Cardiac muscle cell (in vitro differentiated cells and primary cell): ENCODE measurements at places on chromosomes 11 and 22.

DNA sequence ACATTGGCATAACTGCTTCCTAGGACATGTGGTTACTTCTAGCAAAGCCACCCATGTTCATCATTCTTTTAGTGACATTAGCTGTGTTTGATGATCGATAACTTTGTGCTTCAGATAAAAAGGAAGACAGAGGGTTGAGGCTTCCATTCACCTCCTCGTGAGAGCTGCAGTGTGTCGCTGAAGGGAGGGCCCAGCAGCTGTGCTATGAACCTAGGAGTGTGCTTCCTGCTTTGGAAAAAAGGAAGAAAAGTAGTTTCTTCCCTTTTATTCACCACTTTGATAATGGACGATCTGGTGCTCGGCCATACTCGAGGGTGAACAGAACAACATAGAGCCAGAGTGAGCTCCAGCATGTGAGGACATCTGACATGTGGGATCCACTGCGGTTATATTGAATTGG, 6.1 kb upstream of the RFPL2 start:
- no peaks in the 10 kb centered on the region for H3K36me3 ChIP-seq
- no peaks in the 10 kb centered on the region for H3K4me1 ChIP-seq
- DNase-seq, result no peak
- no peak overlapping the region for H3K4me3 ChIP-seq

DNA sequence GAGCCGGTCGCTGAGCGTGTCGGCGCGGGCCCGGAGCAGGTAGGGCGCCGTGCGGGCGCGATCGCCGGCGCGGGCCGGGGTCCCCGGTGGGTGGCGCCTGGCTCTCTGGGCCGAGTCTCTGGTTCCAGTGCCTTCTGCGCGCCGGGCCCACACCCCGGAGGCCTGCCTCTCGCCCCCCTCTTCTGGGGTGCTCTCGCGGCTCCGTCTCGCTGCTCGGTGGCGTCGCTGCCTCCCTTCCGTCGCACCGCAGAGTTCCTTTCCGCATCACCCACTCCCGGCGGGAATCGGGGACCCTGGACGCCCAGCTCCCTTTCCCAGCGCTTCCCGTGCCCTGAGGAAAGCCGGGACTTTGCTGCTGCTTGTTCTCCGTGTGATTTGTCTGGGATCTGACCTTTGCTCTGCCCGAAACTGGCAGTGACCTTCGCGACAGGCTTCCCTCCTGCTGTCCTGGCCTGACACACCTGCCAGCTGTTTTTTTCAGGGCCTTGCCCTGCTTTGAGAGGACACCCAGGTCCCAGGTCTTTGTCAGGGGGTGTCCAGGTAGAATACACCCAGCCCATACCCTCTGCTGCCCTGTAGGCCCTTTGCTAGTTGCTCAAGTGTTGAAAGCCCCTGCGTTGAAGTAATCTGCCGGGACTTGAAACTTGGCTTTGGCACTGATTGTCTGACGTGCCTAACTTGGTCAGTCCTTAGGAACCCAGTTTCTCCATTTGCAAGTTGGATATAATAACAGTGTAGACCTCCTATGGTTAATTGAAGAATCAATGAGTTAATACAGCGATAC, 711 bp downstream of the FDX1 start:
- DNase-seq, result peak; percentile 33
- H3K27me3 ChIP-seq, result no peaks in the 10 kb centered on the region
- peak overlapping the region; percentile 70 for H3K4me3 ChIP-seq
- H3K27ac ChIP-seq, result peak overlapping the region; percentile 94

GRCh38 chr11:40118026-40118425, 1341.4 kb downstream of the LRRC4C start:
- H3K36me3 ChIP-seq, result no peaks in the 10 kb centered on the region
- peaks cover 2% of the 10 kb centered on the region for H3K4me1 ChIP-seq
- no peak for DNase-seq
- H3K27me3 ChIP-seq, result no peaks in the 10 kb centered on the region
- no peak overlapping the region for H3K27ac ChIP-seq
- H3K4me3 ChIP-seq, result no peak overlapping the region

- DNase-seq, result no peak
- no peak overlapping the region for H3K4me3 ChIP-seq
- H3K4me1 ChIP-seq, result peaks cover 4% of the 10 kb centered on the region
- H3K36me3 ChIP-seq, result no peaks in the 10 kb centered on the region
- H3K27me3 ChIP-seq, result no peaks in the 10 kb centered on the region
Observed at GRCh38 chr11:40230821-40231220, 1228.6 kb downstream of the LRRC4C start.

DNA sequence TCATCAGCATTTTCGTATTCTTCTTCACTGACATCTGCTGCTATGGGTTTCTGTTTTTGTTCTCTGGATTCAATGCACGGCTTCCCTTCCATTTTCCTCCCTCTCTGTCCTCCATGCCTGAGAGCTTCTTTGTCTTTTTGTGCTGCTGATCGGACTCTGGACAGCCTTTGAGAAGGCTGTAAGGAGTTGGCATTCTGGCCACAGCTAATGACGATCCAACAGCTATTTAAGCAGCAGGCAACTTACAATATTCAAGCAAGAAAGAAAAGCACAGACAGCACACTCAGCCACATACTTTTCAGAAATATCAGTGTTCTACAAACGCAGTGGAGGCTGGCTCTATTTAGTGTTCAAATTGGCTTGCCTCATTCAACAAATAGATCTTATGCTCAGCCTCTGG, 60.9 kb upstream of the ZC3H12C start:
- H3K27ac ChIP-seq, result no peak overlapping the region
- no peak overlapping the region for H3K4me3 ChIP-seq
- no peaks in the 10 kb centered on the region for H3K27me3 ChIP-seq
- peaks cover 9% of the 10 kb centered on the region for H3K4me1 ChIP-seq
